ENCODE measurements at places on chromosomes 5 and 9.
A peak's percentile ranks its signal among the peaks of the same experiment; 100 is the strongest.

- DNase-seq, result no peak
These were observed 89.0 kb downstream of the ARSB start for GRCh38 chr5:78896132-78896531.

GRCh38 chr5:178279723-178280438, 47.3 kb upstream of the PHYKPL start:
- peak; percentile 27 for DNase-seq

GRCh38 chr5:9544056-9544455, 1.8 kb downstream of the SEMA5A start:
- DNase-seq, result no peak

GRCh38 chr5:150353032-150353675, 4.3 kb upstream of the TCOF1 start:
- DNase-seq, result no peak

Data from stimulated activated CD8-positive, alpha-beta memory T cell treated with anti-CD3 and anti-CD28 coated beads, Interleukin-4, amount 100 ng/mL, for 1 hour (primary cell).